Brain (organoid and tissue), 16 donors: ENCODE measurements at places on chromosomes 5 and 9. TPM values are rescaled to one million over a fixed set of nuclear protein-coding genes. Genes with fewer than 3 reads are reported as not detected.

ENHO gene
- polyA plus RNA-seq, result 211 TPM

GRCh38 chr9:92963831-92964606 is 16.7 kb downstream of the FGD3 start:
- DNase-seq, result no peak

OBP2B gene
- polyA plus RNA-seq, result not detected

DNA sequence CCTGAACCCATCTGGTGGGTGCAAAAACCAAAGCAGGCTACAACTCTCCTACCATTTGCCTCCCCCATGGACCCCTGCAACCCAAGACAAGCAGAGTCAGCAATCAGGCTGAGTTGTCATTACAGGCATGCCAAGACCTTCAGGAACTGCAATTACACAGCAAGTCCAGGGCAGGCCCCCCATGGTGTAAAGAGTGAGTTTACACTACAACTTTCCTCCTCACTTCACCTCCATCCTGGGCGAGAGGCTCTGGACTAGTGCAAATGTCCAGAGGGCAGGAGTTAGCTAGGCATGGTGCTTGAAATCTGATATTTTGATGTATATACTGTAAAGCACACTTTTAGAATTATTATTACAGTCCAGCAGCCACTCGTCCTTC is 7.0 kb upstream of the P4HA2 start:
- no peak for DNase-seq

DNA sequence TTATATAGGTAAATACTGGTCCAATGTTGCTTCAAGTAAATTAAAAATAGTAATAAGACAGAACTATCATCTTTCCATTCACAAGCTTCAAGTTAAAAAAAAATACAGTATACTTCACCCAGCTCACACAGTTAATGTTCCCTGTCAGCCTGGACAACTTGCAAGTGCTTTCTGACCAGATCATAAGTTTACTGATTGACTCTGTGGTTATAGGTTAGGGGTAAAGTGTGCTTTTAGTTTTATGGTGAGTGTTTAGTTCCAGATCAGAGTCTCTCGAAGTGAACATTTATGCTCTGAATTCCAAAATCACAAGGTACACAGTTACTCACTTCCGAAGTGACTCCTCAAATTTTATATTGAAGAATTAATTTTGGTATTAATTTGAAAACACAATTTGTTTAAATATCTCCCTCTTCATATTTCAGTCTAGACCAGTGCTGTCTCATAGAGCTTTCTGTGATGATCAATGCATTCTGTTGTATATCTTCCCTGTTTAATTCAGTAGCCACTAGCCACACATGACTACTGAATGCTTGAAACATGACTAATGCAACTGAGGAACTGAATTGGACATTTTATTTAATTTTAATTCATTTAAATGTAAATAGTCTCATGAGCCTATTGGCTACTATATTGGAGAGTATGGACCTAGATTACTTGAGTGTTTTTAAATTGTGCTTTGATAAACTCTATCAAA is 90.7 kb downstream of the MEF2C start:
- DNase-seq, result no peak

DNA sequence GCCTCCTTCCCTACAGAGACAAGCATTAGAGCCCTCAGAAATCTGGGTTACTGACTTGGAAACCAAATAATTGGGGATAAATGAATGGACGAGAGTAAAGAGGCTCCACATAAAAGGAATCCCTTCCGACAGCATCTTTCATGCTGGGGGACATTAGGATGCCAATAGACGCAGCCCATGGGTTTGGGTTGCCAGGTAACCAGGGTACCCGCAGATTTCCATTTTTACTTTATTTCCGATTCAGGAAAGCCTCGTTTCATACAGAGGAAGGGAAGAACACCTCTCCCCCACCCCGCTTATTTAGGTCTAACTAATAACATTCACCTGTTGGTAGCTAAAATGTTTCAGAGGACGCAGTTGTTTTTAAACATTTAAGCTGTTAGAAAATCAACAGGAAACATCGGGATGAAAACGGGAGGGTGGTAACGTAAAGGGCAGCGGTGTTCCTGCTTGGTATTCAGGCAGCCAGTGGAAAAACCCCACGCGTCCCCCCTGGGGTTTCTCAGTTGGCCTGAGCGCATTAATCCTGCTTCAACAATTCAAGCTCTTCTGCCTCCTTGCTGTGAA is 179.5 kb downstream of the YTHDC2 start:
- peak; percentile 90 for DNase-seq
